Activated naive CD4-positive, alpha-beta T cell (primary cell): ENCODE measurements at places on chromosomes 2 and 18.

DNA sequence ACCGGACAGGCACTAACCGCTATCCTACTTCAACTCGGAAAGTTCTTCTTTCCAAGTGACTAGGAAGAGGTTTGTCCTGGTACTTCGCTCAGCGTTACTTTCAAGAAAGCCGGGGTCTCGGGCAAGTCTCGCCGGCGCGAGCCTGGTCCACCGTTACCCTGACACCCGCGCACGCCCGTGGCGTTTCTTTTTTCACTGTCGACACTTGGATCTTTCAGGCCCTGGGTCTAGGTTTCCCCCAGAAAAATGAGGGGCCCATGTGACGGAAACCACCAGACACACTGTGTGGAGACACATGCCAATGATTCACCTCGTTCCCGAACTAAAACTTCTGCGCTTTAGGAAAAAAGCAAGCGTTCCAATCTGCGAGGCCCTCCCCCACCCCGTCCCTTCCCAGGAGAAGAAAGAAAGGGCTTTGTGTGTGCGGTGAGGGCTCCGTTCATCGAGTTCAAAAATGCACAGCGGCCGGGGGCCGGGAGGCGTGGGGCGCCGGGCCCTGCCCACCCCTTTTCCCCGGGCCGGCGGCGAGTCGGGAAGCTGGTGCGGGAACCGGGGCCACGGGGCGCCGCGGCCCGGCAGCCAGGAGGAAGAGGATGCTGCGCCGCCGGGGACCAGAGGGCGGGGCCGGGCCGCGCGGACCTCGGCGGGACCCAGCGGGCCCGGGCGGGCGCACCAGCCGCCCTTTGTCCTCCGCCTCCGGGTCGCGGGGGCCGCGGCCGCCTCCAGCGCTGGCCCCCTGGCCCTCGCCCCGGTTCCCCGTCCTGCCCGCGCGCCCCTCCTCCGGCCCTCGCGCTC is 2.6 kb downstream of the ZNF521 start:
- no peak for DNase-seq

DNA sequence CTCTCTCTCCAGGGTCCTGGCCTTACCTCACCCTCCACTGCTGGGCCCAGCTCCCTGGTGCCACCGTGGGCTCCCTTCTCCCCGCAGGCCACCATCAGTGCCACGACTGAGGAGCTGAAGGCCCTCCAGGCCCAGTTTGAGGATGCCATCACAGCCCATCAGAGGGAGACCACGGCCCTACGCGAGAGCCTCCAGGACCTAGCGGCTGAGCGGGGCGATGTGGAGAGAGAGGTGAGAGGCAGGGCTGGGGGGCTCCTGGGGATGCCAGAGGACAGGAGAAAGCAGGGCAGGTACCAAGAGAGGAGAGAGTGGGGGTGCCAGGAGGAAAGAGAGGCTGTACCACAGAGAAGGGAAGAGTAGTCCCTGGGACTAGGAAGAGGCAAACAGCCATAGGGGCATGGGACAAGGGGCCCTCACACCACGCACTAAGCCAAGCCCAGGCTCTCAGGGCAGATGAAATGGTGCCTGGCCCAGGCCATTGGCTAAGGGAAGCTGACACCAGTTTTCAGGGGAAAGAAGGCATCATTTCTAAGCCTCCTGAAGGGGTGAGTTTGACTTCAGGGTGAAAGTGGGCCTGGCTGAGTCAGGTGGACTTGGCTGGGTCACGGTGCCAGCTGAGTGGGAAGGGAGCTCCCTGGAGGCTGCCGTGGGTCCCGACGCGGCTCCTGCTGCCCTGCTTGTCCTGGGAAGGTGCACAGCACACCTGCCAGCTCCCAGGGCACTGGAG is 39.0 kb upstream of the SNED1 start:
- no peak for DNase-seq

DNA sequence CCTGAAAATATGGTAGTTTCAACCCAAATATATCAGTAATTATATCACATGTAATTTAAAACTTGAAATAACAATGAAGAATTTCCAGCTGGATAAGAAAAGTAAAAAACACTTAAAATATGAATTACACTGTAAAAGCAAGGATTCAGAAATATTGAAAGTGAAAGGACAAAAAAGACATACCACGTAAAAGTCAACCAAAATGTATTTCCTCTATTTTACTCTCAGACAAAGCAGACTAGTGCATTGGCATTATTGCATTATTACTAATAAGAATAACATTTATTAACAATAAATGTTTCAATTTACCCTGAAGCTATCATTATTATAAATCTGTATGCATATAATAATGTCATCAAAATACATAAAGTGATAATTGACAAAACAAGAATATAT is 445.1 kb upstream of the TRIB2 start:
- DNase-seq = no peak

GRCh38 chr18:28256166-28256565 is 79.2 kb upstream of the CDH2 start:
- no peak for DNase-seq

GRCh38 chr2:73859721-73860586 is 31.2 kb downstream of the STAMBP start:
- no peak for DNase-seq

- no peak for DNase-seq
These were observed 81.0 kb downstream of the SPRED2 start for GRCh38 chr2:65351234-65351947.

GRCh38 chr2:66985906-66986305 is 411.2 kb upstream of the ETAA1 start:
- no peak for DNase-seq

GRCh38 chr2:134141598-134142340 is 112.1 kb upstream of the MGAT5 start:
- DNase-seq = no peak

- peak; percentile 15 for DNase-seq
These were observed at the start of gene RFX8 for GRCh38 chr2:101474731-101475384. RFX8 (minus strand) TSS chr2:101475112; CDS start chr2:101466848, 8,264 bp downstream.
